Muscle of back (tissue), 13 donors: ENCODE measurements at places on chromosomes 3 and 15. TPM values are rescaled to one million over a fixed set of nuclear protein-coding genes. Genes with fewer than 3 reads are reported as not detected.

BFSP2 gene
- not detected for polyA plus RNA-seq

TRAT1 gene
- polyA plus RNA-seq, result not detected

LRRIQ4 gene
- not detected for polyA plus RNA-seq

SERINC4 gene
- polyA plus RNA-seq, result not detected
